ENCODE measurements at places on chromosomes 5 and 9.

GRCh38 chr5:113043491-113043931, 66.9 kb downstream of the DCP2 start:
- no peak for DNase-seq

DNA sequence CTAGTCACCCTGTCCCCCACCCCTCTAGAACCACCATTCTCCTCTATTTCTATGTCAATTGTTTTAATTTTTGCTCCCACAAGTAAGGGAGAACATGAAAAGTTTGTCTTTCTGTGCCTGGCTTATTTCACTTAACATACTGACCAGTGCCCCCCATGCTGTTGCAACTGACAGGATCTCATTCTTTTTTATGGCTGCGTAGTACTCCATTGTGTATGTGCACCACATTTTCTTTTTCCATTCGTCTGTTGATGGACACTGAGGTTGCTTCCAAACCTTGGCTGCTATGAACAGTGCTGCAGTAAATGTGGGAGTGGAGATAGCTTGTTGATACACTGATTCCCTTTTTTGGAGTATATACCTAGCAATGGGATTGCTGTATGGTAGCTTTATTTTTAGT, 7.4 kb upstream of the TERT start:
- no peak for DNase-seq

- no peak for DNase-seq
Measured at GRCh38 chr9:76897804-76898525, 7.9 kb downstream of the PRUNE2 start.

- no peak for DNase-seq
Measured at GRCh38 chr9:77712533-77713130, 64.5 kb upstream of the GNA14 start.

- no peak for DNase-seq
Measured at GRCh38 chr5:135891268-135891667, 4.4 kb downstream of the IL9 start.

GRCh38 chr5:139839232-139839815, 43.7 kb downstream of the PSD2 start:
- no peak for DNase-seq

DNA sequence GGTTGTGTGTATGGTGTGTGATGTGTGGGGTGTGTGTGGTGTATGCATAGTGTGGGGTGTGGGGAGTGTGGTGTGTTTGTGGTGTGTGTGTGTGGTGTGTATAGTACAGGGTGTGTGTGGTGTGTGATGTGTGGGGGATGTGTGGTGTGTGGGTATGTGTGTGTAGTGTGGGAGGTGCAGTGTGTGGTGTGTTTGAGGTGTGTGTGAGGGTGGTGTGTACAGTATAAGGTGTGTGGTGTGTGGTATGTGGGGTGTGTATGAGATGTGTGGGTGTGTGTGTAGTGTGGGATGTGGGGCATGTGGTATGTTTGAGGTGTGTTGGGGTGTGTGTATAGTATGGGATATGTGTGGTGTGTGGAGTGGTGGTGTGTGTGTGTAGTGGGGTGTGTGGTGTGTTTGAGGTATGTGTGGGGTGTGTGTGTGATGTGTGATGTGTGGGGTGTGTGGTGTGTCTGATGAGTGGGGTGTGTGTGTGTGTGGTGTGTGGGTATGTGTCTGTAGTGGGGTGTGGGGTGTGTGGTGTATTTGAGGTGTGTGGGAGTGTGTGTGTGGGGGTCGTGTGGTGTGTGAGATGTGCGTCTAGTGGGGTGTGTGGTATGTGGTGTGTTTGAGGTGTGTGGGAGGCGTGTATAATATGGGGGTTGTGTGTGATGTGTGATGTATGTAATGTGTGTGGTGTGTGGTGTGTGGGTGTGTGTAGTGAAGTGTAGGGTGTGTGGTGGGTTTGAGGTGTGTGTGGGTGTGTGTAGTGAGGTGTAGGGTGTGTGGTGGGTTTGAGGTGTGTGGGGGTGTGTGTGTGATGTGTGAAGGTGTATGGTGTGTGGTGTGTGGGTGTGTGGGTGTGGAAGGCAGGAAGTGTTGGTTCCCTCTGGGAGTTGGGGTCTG, 8.6 kb downstream of the ECSCR start:
- DNase-seq: no peak

- DNase-seq: no peak
Measured at GRCh38 chr5:76163111-76163628, 80.0 kb downstream of the SV2C start.

- no peak for DNase-seq
Measured at GRCh38 chr5:91955610-91956009, 572.5 kb upstream of the ARRDC3 start.

GRCh38 chr9:27033815-27034403, 28.4 kb upstream of the LRRC19 start:
- peak; percentile 14 for DNase-seq

- no peak for DNase-seq
Measured at GRCh38 chr9:125885405-125886034, 138.3 kb downstream of the PBX3 start.

DNA sequence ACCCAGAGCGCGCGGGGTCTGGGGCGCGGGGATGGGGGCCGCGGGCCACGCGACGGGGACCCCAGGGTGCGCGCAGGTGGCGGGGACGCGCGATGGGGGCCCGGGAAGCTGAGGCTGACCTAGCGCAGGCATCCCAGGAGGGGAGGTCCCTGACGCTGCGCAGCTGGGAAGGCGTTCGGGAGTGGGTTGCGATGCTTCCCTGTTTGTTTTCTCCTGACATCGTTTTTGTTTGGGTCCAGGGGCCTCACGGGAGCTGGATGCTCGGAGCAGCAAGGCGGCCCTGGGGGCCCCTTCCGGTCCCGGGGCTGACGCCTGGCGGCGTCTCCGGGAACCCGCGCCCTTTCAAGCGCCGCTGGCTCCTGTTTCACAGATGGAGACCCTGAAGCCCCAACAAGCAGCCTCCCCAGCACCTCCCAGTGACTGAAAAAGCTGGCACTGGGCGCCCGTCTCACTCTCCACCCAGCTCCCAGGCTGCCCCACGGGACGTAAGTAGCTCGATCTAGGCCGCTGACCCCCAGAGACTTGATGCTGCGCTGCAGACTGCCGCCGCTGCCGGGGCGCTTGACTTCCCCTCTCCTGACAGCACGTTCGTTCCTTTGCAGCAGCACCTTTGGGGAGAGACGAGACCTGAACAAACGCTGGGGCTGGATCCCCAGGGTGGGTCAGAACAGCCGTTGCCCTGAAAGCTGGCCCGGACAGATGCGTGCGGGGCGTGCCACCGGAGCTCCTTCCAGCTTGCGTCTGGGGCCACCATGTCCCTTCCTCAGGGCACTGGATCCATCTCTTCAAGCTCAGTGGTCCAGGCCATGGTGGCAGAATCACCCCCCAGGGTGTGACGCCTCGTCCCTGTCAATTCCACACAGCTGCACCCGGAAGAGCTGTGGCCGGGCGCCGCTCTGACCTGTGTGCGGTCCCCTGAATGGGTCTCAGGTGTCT, 593 bp downstream of the BRD3OS start:
- peak; percentile 20 for DNase-seq

- no peak for DNase-seq
Measured at GRCh38 chr9:135971892-135972291, 10.7 kb upstream of the UBAC1 start.

- DNase-seq: no peak
Measured at GRCh38 chr5:42927730-42928129, 112.4 kb downstream of the ANXA2R start.

- no peak for DNase-seq
Measured at GRCh38 chr9:38692707-38693106, 27.2 kb downstream of the FAM240B start.

- no peak for DNase-seq
Measured at GRCh38 chr9:26034786-26035185, 356.5 kb upstream of the TUSC1 start.

DNA sequence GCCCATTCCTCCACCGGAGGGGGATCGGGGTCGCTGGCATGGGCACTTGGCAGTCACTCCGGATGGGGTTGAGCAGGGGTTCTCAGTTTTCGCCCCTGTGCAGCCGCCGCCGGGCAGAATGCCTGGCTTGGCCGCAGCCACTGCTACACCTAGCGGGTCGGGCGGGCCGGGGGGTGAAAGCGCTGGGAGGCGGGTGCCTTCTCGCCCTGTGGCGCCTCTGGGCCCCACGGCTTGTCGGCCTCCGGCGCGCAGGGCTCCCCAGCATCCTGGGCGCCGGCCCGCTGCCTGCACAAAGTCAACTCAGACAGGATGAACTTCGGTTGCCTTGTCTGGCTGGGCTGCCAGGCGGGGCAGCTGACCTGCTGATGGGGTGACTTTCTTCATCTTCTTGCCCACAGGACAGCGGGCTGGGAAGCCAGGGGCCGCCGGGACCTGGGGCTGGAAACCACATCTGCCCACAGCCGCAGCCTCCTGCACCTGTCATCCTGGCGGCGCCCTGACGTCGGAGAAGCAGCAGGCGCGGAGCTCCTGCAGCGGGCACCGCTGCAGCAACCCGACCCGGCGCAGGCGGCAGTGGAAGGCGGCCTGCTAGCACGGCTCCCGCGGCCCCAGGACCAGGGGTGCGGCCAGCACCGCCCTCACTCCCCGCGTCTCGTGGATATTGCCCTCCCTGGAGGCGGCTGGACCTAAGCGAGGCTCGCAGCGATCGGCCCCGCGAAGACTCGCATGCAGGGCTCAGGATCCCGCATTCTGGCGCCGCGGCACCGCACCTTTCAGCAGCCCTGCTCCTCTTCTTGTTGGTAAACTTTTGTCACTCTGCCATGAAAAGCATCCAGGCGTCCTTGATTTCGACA, 1.3 kb upstream of the ANKRD18A start:
- no peak for DNase-seq

DNA sequence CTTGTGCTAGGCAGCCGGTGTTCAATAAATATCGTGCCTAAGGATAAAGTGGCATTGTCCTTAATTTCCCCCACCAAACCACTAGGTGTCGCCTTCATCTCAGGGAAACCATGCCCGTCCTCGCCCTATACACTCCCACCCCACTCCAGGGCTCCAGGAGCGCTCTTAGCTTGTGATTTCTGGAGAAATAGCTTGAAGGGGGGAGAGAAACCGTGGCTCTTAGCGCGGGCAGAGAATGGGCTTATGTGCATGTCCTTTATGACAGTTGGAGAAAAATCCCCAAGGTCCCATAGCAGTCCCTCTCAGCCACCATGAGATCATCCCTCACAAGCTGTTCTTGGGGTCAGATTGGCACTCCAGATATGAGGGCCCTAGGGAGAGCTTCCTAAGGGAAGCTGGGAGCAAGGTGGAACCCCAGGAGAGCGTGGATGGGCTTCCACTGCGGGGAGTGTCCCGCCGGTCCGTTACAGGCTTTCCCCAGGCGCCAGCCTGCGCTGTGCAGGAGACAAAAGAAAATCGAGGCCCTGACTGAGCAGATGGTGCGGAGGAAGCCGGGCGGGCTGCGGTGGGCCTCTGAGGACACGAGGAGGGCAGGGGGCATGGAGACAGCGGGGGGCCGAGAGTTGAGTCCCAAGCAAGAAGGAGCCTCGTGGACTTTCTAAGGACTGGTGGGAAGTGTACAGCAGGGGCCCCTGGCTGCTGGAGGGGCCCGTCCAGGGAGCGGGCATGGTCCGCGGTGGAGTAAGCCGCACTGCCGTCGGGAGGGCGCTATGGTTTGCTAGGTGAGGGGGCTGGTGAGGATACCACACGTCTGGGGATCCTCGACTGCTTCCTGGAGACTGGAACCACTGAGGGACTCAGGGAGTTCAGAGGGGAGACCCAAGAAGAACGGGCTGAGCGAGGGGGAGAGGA, 750 bp upstream of the NPR2 start:
- DNase-seq: peak; percentile 60

GRCh38 chr5:127236254-127236653, 54.3 kb upstream of the MEGF10 start:
- no peak for DNase-seq

DNA sequence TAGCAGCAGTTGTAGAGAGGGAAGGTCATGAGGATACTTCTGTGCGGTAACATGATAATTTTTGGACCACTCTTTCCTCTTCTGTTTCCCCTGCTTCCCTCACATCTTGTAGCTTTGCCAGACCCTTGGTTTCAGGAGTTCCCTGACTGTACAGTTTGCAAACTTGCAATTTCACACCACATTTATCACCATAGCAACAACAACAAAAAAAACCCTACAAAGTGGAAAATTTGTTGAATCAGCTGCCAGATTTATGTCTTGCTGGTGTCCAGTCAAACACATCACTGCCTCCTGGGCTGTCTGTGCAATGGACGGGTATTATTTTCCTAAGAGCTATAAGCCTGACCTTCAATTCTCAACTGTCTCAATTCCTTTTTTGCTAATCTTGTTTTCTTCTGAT, 751.6 kb downstream of the TLR4 start:
- DNase-seq: no peak

DNA sequence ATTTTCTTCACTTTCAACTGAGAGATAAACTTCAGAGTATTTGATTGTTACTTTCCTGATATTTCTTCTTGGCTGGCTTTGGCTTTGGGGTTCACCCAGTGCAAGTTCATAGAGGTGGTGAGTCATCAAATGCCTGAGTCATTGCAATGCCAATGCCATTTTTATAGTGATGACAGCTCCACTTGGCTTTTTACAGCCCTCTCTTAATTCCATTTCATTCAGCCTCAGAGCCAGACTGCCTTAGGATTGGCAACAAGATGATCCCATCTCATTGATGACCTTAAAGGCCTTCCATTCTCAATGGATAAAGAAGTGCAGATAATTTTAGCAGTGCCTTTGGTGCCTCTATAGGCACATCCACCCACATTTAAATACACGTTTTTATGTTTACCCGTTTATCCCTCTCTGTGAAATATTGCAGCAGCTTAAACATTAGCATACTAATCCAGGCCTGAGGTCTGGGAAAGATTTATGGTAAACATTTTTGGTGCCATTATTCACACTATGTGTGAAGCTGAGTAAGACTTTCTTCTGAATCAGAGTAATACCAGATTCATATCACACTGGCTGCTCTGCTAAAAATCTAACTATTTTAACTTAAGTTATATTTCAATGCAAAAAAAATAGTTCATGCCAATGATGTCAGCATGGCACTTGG, 88.9 kb upstream of the TYRP1 start:
- DNase-seq: no peak

DNA sequence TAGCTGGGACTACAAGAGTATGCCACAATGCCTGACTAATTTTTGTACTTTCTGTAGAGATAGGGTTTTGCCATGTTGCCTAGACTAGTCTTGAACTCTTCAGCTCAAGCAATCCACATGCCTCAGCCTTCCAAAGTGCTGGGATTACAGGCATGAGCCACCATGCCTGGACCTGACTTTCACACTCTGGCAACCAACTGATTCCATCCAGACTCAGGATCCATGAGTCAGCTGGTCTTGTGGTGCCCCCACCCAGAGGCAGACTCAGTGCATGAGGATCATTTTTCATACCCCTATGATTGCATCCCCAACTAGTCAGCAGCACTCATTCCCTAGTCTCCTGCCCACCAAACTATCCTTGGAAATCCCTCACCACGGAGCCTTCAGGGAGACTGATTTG, 375.9 kb downstream of the ANXA1 start:
- no peak for DNase-seq

DNA sequence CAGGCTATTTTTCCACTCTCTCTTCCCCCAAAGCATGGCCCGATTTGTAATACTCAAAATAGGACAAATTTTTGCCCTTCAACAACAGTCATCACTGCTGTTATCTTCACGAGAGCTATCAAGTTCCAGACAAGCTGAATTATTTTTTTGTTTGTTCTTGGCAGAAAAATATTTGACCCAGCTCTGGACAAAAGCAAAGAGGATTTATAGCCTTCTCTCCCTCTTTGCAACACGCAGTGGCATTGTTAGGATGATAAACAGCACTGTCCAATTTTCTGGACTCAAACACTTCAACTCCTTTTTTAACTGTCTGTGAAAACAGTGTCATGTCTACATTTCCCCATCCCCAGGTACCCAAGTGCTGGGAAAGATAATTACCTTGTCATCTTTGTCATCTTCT, 160.3 kb downstream of the SLF1 start:
- no peak for DNase-seq

Measured in GM18507 (cell line).